Neural crest cell (in vitro differentiated cells): ENCODE measurements at places on chromosomes 7 and 10.
A peak's percentile ranks its signal among the peaks of the same experiment; 100 is the strongest.

DNA sequence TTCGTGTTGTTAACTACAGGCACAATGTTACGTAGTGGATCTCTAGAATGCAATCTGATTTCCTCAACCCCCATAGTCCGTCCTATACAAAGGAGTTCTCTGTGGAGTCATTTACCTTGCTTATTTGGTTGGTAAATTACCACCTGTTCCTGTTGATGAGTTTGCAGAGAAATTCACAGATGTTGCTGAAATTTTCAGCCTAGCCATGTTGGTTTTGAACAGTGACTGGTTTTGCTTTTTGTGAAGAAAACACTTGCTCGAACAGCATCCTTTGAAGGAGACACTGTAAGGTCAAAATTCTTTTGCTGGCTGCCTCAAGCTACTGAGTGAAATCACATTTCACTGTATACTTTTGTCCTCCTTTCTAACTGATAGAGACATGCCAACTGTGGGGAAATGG, 15.4 kb upstream of the PRKCQ start:
- DNase-seq: no peak

- DNase-seq: no peak
These were observed 261.6 kb downstream of the SKIDA1 start for GRCh38 chr10:21263839-21264238.

DNA sequence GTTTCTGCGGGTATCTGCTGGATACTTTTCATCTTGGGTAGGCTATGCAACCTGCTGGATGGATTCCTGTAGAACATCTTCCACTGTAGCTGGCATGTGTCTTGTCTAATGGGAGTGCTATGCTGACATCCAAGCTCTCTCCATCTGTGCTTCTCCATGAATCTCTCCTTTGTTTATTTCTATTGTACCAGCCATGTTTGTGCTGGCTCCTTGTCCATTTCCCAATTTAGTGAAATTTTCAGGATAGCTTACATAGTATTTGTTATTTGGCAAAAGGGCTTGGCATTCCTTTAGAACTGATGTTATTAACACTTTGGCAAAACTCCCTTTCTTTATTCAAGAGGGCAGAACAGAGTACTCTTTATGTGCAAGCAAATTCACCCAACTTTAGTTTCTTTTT, 198.0 kb downstream of the CSTF2T start:
- DNase-seq: no peak

GRCh38 chr7:69839782-69840181, 241.5 kb downstream of the AUTS2 start:
- DNase-seq: no peak

DNA sequence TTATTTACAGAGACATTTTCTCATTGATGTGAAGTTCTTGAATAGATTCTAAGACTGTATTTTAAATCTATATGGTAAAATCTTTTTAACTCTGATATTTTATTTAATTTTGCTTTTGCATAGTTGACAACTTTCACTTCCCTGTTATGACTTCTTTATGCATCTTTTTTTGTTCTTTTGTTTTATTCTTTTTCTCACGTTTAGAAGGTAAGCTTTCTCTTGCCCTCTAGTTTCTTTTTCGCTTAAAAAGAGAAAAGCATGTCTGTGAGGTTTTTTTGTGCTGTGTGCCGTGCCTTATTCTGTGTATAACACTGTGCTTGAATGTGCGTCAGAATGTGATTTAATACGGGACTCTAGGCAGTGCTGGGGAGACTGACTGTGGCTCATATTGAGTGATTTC, 74.7 kb downstream of the AP3M1 start:
- no peak for DNase-seq

DNA sequence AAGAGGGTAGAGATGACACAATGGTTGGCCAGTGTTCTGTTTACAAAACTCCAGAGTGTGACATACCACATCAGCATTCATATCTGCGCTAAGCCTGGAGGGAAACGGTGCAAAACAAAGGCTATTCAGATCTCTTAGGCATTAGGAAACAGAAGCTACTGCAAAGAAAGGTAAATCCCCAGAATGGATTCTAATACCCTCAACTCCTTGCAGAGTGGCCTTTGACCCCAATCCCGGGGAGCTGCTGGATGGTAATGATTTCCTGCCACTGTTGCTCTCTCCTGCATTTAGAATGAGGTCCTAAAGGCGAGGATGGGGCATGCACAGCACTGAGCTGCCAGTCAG, 65.2 kb downstream of the AOAH start:
- peak; percentile 18 for DNase-seq

GRCh38 chr7:128891110-128891941, 19.2 kb downstream of the KCP start:
- DNase-seq: no peak

- DNase-seq: no peak
These were observed 16.4 kb upstream of the BPGM start for GRCh38 chr7:134630237-134630636.

DNA sequence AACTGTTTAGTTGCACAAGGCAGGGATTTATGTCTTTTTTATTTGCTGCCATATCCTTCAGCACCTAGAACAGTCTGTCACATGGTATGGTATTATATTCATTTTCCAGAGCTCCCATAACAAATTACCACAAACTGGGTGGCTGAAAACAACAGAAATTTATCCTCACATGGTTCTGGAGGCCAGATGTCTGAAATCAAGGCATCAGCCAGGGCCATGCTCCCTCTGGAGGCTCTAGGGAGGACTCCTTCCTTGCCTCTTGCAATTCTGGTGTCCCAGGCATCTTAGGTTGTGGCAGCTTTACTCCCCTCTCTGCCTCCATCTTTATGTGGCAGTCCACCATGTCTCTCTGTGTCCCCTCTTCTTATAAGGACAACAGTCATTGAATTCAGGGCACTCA, 43.1 kb downstream of the MET start:
- DNase-seq: no peak

GRCh38 chr7:727104-727805, at the start of gene PRKAR1B:
PRKAR1B (minus strand) TSS chr7:727281; CDS start chr7:711505, 15,776 bp downstream.
- no peak for DNase-seq

GRCh38 chr10:111273235-111273634, 196.4 kb downstream of the ADRA2A start:
- DNase-seq: no peak

- no peak for DNase-seq
These were observed 43.2 kb upstream of the NXPH1 start for GRCh38 chr7:8390262-8390626.

GRCh38 chr7:24908727-24909126, 71.3 kb downstream of the OSBPL3 start:
- no peak for DNase-seq

DNA sequence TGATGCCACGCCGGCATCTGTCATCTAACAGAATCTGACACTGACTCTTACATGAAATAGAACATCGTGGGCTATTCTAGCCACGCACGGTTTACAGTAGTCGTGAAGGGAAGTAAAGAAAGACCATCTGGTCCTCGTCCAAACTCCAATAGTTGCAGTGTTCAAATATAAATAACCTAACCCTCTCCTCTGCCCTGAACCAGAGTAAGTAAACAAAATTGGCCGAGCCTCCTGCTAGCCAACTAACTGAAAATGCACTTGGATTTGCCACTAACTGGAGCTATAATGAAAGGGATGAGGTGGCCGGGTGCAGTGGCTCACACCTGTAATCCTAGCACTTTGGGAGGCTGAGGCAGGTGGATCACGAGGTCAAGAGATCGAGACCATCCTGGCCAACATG, 29.5 kb upstream of the ZC3HAV1L start:
- no peak for DNase-seq

GRCh38 chr10:44030132-44030531, 354.8 kb downstream of the CXCL12 start:
- no peak for DNase-seq

DNA sequence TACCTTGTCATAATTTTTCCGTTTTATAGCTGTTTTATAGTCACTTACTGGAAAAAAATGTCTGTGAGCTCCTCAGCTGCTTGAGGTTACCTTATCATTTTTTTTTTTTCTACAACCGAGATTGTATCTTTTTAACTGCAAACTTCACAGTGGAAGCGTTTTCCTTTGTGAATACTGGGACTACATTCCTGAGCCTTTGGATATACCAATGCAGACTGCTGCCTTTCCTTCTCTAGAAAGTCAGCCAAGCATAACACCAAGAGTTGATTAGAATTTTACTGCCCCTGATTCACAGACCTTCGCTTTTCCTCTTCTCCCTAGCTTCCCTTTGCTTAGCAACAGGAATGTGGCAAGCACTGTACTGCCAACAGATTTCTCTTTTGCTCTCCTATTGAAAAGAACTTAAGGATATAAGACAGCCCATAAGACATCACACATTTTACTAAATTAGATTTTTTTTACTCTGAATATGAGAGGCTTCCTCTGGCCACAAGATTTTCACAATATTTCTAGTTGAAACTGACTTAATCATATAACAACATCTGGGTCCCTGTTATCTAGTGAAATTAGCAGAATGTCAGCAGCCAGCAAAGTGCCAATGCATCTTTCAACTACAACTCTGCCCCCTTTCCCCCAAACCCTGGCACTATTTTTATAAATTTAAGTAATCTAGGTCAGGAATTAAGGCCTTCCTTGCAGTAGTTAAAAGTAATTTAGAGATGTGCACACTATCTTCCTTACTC, 170.6 kb downstream of the PRKG1 start:
- DNase-seq: no peak

DNA sequence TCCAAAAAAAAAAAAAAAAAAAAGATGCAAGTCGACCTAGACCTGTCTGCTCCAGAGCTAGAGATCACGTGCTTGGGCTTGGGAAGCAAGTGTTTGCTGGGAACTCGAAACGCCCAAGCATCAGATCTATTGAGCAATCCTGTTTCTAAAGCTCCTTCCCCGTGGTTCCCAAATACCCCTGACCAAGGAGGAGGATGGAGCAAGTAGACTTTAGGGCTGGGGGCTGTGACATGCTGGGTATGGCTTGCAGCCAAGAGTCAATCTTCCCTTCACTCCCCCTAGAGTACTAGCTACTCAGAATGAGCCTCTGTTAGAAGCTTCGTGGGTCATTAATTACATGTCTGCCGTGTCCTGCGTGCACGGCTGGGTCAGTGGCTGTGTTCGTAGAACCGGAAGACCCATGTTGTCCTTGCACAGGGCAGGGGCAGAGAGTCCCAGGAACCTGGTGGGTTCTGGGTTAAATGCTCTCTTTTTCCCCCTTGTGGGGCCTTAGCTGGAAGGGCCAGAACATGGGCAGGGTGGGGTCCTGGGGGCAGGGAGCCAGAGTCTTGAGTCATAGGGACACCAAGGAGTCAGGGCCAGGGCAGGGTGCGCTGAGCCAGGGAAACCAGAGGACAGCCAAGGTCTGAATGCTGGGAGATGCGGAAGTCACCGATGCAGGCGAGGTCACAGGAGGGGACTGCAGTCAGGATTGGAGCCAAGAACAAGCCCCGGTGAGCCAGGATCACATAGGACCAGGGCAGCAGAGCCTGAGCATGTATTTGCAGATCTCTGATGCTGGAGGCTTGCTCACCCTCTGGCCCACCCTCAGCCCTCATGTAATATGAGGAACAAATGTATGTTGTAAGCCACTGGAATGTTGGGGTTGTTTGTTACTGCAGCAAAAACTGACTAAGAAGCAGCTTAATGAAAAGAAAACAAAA, 34.6 kb upstream of the TPST1 start:
- no peak for DNase-seq

- no peak for DNase-seq
These were observed 139.7 kb downstream of the ATE1 start for GRCh38 chr10:121788115-121788514.

GRCh38 chr10:59648711-59649201, 60.9 kb downstream of the SLC16A9 start:
- DNase-seq: no peak

DNA sequence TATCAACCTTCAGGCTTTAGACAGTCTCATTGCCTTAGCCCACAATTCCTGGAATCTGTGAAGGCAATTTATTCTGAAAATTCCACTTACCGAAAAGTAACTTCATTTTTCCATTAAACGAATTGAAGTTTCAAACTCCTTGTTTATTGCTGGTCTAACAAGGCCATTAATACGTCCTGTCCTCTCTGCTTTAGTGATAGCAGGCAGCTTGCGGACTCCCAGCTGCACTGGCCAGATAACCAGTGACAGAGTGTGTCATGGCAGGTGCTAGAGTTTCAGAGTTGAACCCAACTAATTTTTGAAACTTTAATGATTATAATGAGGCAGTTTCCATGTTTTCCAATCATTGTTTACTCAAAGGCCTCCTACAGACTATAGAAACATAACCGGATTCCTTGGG, 31.1 kb downstream of the LOXL4 start:
- DNase-seq: no peak

GRCh38 chr10:45265996-45266395, 49.4 kb downstream of the OR13A1 start:
- DNase-seq: no peak

GRCh38 chr7:140917258-140917657, 7.5 kb downstream of the BRAF start:
- DNase-seq: no peak

DNA sequence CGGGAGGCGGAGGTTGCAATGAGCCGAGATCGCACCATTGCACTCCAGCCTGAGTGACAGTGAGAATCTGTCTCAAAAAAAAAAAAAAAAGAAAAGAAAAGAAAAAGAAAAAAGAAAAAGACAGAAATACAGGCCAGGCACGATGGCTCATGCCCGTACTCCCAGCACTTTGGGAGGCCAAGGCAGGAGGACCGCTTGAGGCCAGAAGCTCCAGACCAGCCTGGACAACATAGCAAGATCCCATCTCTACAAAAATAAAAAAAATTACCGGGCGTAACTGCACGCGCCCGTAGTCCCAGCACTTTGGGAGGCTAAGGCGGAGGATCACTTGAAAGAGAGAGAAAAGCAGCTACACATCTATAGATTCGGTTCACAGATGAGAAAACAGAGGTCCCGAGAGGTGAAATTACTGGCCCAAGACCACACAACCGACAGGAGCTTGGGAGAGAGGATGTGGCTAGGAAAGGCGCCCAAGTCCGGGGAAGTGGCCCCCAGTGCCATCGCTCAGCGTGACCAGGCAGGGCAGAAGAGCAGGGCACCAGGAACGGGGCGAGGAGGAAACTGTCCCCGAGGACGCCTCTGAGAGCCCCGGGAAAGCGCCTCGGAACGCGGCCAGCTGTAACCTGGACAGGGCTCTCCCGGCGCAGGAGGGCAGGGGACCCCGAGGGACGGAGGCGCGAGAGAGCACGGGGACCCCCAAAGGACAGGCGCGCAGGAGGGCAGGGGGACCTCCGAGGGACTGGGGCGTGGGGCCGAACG, 612 bp downstream of the SNX8 start:
- DNase-seq: no peak

DNA sequence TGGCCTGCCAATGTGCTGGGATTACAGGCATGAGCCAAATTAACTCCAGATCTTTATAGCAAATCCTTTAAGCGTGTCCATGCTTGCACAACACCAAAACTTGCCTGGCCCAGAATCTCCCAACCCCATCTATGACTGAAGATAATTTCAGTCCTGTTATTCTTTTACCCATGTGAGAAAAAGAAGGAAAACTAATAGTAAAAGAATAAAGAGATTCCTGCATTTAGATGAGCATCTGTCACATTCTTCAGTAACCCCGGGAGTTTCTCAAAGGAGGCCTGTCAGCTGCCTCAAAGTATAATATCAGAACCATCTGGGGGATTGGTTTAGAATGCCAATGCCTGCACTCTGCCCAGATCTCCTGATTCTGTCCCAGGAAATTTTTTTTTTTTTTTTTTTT, 158.1 kb upstream of the KMT2E start:
- no peak for DNase-seq
